ENCODE measurements at places on chromosomes 4 and X. TPM values are rescaled to one million over a fixed set of nuclear protein-coding genes. Genes with fewer than 3 reads are reported as not detected.

Gene ANOS1
- not detected for total RNA-seq

Gene BEND4
- 0.72 TPM for total RNA-seq

Gene KLF3
- total RNA-seq, result 0.83 TPM

Gene APLN
- 0.66 TPM for total RNA-seq

Gene HELQ
- total RNA-seq, result 9.1 TPM

Gene BBS12
- 3.8 TPM for total RNA-seq

Gene MAGEC2
- total RNA-seq, result not detected

Gene MAGEA10
- not detected for total RNA-seq

Gene RBPJ
- total RNA-seq, result 539 TPM

DNA sequence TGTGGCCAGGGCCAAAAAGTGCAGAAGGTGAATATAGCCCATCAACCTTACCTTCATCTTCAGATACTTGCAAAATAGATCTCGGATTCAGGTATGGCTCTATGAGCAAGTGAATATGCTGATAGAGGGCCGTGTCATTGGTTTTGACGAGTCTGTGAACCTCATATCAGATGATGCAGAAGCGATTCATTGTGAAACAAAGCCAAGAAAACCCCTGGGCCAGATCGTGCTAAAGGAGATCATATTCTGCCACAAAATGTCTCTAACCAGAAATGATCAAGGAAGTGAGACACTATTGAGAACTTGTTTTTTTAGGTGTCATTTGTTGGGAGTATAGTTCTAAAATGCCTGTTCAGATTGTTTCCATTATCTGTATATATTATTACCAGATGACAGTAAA lies 48.3 kb downstream of the PDK3 start:
- DNase-seq, result peak; percentile 74

GRCh38 chrX:149505671-149506070 lies 565 bp upstream of the IDS start:
- DNase-seq, result no peak

DNA sequence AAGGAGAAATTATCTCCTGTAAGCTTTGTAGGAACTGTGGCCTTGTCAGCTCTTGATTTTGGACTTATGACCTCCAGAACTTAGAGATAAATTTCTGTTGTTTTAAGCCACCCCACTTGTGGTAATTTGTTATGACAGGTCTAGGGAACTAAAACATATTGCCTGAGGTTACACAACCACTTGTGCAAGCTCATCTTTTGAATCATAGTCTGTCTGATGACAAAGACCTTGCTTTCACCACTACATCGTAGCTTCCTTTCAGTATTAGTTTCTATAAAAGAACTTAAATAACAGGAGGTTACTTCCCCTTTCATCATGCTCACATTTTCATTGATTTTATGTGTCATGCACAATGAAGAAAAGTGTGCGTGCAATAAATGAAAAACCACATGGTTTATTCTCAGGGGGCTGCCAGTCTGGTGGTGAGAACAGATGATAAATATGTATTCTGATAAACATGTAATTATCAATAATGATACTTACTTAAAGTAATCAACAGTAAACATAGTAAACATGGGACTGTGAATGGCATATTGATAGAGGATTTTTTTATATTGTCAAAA lies 690.0 kb upstream of the HS3ST1 start:
- no peak for DNase-seq

DNA sequence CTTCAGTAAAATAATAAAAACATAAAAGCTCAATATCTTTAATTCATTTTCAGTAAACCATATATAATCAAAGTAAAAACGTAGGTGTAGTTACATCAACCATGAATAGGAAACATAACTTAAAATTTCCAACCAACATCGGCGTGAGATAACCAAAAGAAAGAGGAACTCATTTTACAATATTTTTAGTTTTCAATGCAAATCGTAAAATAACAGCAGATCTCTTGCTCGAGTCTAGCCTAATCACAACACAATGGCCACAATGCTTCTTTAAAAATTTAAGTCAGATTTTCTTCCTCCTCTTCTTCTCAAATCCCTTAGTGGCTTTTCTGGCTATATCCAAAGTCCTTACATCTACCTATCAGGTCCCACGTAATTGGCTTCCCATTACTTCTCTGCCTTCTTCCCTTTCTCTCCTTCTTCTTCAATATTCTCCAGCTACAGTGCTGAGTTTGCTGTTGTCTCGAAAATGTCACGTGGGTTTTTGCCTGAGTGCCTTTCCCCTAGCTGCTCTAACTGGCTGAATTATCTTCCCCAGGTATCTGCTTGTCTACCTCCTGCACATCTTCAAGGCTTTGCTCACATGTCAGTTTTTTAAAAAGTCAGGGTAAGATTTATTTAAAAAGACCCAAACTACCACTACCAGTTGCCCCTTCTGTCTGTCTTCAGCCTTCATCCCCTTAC lies 90.9 kb upstream of the BANK1 start:
- no peak for DNase-seq

DNA sequence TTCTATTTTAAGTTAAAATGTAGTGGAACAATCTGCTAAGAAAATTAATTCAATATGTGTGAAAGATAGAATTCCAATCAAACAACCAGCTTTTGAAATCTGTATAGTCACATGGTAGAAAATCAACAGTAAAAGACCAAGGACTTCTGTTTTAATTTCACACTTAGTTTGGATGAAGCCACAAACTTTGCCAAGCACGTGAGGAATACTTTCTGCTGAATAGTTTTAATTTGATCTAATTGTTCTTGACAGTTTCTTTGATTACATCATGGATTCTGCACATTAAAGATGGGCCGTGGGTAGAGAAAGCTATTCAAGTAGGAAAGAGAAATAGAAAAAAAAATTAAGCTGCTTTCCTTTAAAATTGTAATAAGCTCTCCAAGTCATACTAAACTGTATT lies 137.9 kb upstream of the FAM241A start:
- no peak for DNase-seq

- DNase-seq, result no peak
These were observed 105.8 kb upstream of the PDHA1 start for GRCh38 chrX:19237901-19238300.

GRCh38 chr4:185249105-185249504 lies 39.7 kb downstream of the SNX25 start:
- DNase-seq, result no peak

- no peak for DNase-seq
These were observed 21.3 kb downstream of the ALPK1 start for GRCh38 chr4:112318239-112319142.

GRCh38 chr4:15659768-15660570 lies 4.8 kb upstream of the FBXL5 start:
- DNase-seq, result no peak

GRCh38 chrX:136154998-136155397 lies 7.7 kb downstream of the FHL1 start:
- no peak for DNase-seq

DNA sequence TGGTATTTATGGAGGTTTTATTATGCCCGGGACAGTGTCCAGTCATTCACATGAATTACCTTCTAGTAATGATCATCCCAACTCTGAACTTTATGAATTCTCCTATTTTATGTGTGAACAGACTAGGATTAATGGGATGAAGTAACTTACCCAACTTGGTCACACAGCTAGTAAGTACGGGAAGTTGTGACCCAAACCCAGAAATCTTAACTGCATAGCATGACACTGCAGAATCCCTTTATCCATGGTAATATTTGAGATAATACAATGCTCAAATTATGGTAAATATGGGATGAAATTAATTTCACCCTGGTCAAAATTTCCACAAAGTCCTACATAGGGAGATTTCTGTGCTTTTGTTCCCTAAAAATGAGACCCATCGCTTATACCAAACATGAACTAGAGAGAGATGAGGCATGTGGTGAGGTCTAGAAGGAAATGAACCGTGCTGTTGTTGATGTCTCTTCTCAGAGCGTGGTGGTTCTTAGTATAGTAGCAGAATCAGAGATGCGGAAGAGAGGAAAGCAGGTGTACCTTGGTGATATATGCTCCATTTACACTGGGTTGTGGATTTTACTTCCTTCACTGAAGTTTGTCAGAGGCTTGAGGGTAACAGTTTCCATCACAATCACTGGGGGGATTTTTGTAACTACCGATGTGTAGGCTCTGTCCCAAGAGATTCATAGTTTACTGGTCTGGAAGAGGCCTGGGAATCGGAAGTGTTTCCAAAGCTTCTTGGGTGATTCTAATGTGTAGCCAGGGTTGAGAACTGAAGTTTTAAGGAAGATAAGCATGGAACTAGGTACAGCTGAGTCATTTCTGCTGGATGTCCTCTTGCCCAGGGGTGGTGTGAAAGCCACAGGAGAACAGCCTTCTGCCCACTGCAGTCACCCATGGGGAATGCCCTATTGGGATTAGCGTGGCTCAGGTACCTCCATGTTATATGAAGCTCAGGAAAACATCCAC lies 30.2 kb upstream of the FAM9C start:
- peak; percentile 67 for DNase-seq

- no peak for DNase-seq
These were observed 65.4 kb downstream of the GPRIN3 start for GRCh38 chr4:89242216-89242615.

DNA sequence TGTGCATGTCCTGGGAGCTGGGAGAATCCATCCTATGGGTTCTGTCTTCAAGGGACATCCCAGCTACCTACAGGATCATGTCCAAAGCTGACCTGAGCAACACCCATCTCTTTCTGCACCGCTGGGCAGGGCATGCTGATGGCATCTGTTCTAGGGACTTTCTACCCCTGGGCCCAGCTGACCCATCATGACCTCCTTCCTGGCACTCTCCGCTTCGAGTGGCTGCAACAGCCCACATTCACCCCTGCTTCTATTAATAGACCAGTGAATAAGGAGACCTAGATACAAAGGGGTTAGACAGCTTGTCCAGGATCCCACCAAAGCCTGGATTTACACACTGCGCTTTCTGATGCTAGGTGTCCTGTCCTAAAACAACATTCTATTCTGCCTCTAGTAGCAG lies 44.6 kb upstream of the GPR173 start:
- no peak for DNase-seq

DNA sequence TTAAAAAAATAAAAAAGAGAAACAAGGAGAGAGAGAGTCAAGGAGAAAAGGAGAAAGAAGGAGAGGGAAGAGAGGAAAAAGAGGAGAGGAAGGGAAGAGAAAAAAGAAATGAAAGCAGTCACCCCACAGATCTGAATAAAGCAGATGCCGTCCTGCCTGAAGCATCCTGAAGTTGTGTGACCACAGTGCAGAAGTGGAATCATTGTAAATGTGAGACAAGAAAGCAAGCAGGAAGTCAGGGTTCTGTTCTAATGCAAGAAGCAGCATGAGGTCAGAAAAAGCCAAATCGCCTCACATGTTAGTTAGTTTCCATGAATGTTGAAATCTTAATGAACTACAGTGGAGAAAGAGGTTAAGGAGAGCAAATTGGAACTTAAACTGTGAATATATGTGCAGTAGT lies 692.5 kb downstream of the CENPC start:
- DNase-seq, result no peak

DNA sequence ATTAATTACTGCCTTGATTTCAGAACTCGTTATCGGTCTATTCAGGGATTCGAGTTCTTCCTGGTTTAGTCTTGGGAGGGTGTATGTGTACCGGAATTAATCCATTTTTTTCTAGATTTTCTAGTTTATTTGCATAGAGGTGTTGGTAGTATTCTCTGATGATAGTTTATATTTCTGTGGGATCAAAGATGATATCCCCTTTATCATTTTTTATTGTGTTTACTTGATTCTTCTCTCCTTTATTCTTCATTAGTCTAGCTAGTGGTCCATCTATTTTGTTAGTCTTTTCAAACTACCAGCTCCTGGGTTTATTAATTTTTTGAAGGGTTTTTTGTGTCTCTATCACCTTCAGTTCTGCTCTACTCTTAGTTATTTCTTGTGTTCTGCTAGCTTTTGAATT lies 32.1 kb downstream of the CDX4 start:
- DNase-seq, result no peak

Data from activated CD4-positive, alpha-beta T cell treated with anti-CD3 and anti-CD28 coated beads, Interleukin-2, amount 10 ng/mL, durations not matched to agents 24 days and 14 days (primary cell).